WTC11 (cell line): ENCODE measurements at places on chromosomes 5 and 9.
A peak's percentile ranks its signal among the peaks of the same experiment; 100 is the strongest.

GRCh38 chr9:127943731-127944144 lies 6.1 kb upstream of the DPM2 start:
- peak; percentile 96 for DNase-seq

DNA sequence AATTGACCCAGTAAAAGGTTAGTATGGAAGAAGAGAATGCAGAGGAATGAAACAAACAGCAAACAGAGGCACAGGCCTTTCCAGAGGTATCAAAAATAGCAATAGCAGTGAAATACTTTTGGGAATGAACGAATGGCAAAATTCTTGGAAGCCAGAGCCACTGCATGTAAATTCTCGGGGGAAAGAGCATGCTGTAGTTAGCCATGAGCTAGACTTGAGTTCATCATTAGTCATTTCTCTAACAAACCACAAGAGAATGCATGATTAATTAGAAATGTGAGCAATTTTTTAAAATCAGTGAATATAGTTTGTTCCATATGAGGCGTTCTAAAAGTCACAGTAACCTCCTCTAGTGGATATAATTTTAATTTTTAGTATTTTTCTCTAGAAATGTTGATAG lies 170.3 kb upstream of the PRR16 start:
- no peak for DNase-seq

DNA sequence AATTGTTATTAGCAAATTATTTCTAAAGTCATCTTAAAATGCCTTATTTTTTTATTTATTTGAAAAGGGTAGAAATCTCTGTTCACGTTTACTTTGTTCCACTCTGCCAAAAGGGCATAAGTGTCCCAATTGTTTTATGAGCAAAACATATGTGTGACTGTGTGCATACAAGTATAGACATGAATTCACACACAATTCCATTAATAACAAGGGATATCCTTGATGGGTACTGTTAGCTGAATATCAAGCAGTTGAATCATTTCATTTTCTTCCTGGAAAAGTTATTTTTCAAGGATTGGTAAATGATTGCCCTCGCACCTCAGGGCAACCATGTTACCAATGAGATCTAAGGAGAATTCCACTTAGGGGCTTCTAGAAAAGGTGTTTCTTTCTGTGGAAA lies 92.1 kb upstream of the TAF11L2 start:
- no peak for DNase-seq

GRCh38 chr5:166493612-166494011 lies 1797.8 kb upstream of the WWC1 start:
- no peak for DNase-seq

GRCh38 chr5:168295574-168296201 lies 4.2 kb downstream of the WWC1 start:
- peak; percentile 75 for DNase-seq

DNA sequence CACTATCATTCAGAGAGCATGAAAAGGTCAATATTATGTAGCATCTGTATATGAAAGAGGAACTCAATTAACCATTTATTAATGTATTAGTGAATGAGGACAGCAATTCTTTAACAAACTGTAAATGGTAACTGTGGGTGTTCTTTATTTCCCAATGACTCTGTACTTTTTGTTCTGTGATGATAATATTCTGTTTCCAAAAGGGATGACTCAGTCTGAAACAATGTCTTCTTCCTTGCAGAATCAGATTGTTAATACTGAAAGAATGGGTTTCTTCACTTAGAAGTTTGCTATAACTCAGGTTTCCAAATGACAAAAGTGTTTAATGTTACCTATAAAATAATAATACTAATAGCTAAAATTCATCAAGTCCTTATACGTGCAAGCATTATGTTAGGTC lies 1518.7 kb upstream of the WWC1 start:
- DNase-seq, result no peak

GRCh38 chr5:179906294-179906794 lies 1.4 kb downstream of the TBC1D9B start:
- peak; percentile 27 for DNase-seq

GRCh38 chr5:153891394-153891793 lies 147.3 kb downstream of the FAM114A2 start:
- DNase-seq, result no peak
